ENCODE measurements at places on chromosomes 12 and 14.

DNA sequence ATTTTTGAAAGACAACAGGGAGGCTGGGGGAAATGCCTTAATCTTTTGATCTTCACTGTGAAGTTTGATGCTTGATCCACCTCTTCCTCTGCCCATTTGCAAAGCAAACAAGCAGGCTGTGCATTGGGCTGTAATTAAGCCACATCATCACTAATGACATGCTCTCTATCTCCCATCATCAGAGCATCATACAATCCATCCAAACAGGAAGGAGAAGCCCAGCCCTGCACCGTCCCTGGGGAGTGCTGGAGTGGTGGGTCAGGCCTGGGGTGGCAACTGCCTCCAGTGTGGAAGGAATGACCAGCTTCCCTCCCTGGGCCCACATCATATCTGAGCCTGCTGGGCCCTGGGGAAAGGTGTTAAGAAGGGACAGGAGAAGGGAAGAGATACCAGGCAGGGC is 6.9 kb upstream of the KRT74 start:
- no peak for DNase-seq

GRCh38 chr12:104748790-104749189 is 209.3 kb downstream of the SLC41A2 start:
- DNase-seq: no peak

DNA sequence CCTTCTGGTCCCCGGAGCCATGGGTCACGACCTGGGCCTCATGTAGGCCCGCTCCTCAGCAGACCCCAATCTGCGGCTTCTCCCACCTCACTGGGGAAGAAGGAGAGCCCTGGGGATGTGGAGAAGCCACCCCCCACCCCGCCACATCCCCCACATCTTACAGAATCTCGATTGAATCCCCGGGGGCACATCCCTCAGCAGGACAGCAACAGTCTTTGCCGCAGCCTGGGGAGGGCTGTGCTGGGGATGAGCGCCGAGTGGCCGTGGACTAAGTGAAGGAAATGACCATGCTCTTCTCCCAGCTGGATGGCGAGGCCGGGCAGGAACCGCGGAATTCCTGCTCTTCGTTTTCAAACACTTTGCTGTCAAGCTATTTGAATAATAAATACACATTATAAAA is 169.0 kb upstream of the RTL1 start:
- DNase-seq: no peak

DNA sequence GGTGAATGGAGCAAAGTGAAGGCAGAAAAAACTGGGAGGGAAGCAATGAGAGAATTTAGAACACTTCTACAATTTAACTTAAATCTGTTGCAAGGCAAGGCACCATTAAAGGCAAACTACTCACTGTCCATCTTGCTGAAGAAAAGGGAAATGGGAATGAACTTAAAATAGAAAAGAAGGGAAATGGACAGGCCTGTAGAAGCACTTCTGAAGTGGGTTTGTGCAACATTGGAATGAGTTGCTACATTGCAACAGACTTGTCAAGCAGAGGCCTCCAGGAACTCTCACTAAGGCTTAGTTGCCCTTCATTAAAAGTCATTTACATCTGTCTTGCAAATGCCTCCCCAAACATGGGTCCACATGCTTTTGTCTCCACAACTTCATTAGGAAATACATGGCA is 13.7 kb upstream of the OR10AD1 start:
- no peak for DNase-seq

DNA sequence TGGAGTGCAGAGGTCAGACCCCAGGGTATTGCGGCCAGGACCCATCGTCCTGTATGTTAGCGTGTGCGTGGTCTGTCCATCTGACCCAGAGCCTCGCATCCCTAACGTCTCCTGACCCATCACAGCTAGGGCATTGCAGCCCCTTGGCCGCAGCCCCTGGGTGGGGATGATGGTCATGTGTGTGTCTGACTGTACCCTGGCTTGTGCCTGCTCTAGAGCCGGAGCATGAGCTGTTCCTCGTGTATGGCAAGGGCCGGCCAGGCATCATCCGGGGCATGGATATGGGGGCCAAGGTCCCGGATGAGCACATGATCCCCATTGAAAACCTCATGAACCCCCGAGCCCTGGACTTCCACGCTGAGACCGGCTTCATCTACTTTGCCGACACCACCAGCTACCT is 10.8 kb upstream of the LRP1-AS start:
- no peak for DNase-seq

DNA sequence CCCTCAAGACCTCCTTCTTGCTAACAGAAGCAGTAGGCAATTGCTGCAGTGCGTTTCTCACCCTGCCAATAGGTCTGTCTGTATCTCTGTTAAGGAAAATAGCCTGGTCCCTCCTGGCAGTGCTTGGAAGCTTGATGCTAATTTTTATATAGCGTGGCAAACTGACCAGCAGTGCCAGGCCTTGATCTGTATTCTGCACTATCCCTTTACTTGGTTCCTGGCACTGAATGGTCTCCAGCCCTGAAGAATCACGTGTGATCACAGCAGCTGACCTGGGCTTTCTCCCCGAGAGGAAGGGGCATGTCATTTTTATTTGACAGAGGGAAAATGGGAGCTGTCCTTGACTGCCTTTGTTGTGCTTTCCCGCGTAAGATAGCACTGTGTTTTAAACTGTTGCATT is 48.7 kb upstream of the TRAF3 start:
- DNase-seq: no peak

DNA sequence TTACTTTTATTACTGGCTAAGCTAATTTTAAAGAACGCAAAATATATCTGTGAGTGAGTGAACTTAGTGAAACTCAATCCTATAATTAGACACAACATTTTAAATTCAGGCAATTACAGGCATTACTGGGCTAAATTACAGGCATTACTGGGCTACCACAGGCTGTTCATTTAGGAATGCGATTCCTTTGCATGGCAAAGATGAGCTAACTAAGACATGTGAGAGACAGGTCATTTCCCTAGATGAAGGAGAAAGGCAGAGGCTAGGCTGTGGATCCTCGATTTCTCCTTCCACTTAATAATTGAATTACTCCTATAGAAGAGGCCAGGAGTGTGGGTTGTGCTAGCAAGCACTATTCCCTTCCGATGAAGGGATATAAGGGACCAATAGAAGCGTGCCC is 429.4 kb upstream of the LMO3 start:
- no peak for DNase-seq

DNA sequence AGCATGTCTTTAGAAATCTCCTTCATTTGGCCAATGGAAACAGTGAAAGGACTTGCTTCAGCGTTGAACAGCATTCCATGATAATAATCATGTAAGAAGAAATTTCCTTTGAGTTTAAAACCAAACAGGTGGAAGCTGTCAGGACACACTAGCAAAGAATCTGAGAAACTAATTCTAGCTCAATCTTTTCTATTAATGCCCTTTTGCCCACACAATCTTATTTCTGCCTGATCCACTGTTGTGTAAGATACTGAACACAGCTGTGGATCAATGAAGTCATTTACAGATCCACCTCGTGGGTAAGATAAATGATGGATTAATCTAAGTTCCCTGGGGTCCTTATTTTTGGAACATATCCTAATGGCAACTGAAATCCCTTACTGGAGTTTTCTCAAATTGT is 536.9 kb upstream of the LMO3 start:
- no peak for DNase-seq

GRCh38 chr14:22865424-22866405 is 5.8 kb upstream of the LRP10 start:
- DNase-seq: no peak

- no peak for DNase-seq
These were observed 41.6 kb upstream of the MAP1LC3B2 start for GRCh38 chr12:116517431-116518045.

GRCh38 chr14:32824195-32824594 is 114.5 kb upstream of the NPAS3 start:
- no peak for DNase-seq

- no peak for DNase-seq
These were observed 25.5 kb downstream of the CLEC1A start for GRCh38 chr12:10073261-10073660.

DNA sequence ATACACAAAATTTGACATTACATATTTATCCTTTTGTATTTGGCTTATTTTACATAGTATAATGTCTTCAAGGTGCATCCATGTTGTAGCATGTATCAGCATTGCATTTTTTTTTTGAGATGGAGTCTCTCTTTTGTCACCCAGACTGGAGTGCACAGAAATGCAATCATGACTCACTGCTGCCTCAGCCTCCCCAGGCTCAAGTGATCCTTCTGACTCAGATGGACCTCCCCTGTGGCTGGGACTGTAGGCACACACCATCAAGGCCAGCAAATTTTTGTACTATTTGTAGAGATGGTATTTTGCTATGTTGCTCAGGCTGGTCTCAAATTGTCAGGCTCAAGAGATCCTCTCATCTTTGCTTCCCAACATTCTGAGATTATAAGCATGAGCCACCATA is 214.4 kb upstream of the ALG10B start:
- DNase-seq: no peak

- no peak for DNase-seq
These were observed 17.4 kb downstream of the GALNT4 start for GRCh38 chr12:89507015-89507824.
